Inflammatory macrophage (primary cell): ENCODE measurements at places on chromosomes 16 and 17.

- peak; percentile 28 for DNase-seq
Measured at GRCh38 chr17:40707745-40708144, 4.2 kb upstream of the KRT24 start.

DNA sequence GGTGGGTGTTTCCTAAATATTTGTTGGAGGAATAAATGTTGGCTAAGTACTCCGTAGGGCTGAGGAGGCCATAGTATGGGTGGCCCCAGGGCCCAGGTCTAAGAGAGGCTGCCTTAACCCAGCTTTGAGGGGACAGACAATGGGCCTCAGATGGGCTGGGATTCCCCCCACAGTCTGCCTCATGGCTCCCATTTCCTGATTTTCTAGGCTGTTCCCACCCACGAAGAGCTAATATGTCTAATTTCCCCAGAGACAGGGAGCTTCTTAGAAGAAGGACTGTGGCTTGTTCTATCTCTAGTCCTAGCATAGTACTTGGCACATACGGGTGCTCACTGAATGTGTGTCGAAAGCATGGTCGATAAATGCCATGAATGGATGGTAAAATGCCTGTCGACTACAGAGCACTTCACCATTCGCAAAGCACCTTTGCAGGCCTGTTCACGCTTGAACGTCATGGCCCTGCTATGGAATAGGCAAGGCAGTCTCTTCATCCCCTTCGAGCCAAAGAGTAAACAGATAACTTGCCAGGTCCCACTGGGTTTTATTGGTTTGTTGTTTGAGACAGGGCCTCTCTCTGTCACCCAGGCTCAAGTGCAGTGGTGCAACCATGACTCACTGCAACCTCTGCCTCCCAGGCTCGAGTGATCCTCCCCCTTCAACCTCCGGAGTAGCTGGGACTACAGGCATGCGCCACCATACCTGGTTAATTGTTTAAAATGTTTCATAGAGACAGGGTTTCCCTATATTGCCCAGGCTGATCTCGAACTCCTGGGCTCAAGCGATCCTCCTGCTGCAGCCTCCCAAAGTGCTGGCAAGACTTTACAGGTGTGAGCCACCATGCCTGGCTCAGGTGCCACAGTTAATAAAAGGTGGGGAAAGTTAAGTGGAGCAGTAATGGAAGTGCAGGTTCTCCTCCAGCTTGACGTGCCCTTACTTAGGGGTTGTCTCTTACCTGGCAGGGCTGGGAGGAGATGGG lies 9.7 kb downstream of the CHAD start:
- peak; percentile 47 for DNase-seq

- peak; percentile 32 for DNase-seq
Measured at GRCh38 chr17:78040440-78041385, 82.2 kb downstream of the TNRC6C start.

- DNase-seq, result no peak
Measured at GRCh38 chr16:2142942-2143877, 5.2 kb upstream of the RAB26 start.

GRCh38 chr16:86319585-86320236 lies 190.6 kb upstream of the FOXF1 start:
- no peak for DNase-seq

DNA sequence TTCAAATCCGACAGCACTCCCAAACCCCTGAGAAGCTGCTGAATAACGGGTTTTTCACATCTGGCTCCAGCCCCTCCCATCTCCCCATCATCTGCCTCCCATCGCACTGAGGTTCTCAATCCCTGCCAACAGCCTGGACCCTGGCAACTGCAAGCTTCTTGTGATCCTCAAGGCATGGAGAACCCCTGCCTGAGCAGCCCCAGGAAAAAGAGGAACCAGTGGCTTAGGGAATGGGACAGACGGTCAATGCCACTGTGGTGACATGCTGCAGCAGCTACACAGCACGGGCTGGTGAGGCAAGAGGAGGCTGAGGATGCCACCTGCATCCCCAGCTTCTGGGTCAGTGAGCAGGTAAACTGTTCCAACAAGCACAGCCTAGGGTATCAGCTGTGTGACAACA lies 3.3 kb upstream of the MBTPS1 start:
- no peak for DNase-seq

- DNase-seq, result no peak
Measured at GRCh38 chr17:67571478-67571877, 146.3 kb upstream of the NOL11 start.

DNA sequence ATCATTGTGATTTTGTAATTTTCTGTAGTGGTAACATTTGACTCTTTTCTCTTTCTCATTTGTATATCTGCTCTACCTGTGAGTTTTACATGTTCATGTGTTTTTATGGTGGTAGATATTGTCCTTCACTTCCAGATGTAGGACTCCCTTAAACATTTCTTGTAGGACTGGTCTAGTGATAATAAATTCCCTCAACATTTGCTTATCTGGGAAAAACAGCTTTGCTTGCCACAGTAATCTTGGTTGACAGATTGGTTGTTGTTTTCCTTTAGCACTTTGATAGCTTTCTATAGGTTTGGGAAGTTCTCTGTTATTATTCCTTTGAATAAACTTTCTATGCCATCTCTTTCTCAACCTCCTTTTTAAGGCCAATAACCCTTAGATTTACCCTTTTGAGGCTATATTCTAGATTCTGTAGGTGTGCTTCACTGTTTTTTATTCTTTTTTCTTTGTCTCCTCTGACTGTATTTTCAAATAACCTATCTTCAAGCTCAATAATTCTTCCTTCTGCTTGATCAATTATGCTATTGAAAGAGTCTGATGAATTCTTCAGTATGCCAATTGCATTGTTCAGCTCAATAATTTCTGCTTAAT lies 32.1 kb upstream of the GINS3 start:
- DNase-seq, result no peak

GRCh38 chr17:57939797-57940196 lies 15.4 kb downstream of the CUEDC1 start:
- DNase-seq, result peak; percentile 80

DNA sequence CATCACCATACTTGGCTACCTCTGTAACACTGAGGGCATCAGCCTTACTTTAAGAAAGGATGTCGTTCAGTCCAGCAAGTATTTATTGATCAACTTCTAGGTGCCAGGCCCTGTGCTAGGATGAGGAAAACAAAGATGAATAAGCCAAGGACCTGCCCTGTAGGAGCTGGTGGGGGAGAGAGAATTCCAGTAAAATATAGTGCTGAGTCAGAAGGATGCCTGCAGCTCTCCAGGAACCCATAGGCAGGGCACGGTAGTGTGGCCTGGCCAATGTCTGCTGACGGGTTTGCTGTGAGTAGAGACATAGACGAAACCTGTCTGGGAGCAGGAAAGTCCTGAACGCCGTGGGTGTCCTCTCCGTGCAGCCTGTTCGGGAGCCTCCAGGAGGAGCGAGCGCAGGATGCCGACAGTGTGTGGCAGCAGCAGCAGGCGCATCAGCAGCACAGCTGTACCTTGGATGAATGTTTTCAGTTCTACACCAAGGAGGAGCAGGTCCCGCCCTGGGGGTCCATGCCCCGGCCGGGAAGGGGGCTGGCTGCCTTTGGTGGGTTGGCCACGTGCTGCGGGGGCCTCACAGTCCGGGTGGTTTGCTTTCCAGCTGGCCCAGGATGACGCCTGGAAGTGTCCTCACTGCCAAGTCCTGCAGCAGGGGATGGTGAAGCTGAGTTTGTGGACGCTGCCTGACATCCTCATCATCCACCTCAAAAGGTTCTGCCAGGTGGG lies 55.6 kb downstream of the USP43 start:
- DNase-seq, result no peak

- no peak for DNase-seq
Measured at GRCh38 chr16:86117756-86118155, 218.8 kb downstream of the IRF8 start.

DNA sequence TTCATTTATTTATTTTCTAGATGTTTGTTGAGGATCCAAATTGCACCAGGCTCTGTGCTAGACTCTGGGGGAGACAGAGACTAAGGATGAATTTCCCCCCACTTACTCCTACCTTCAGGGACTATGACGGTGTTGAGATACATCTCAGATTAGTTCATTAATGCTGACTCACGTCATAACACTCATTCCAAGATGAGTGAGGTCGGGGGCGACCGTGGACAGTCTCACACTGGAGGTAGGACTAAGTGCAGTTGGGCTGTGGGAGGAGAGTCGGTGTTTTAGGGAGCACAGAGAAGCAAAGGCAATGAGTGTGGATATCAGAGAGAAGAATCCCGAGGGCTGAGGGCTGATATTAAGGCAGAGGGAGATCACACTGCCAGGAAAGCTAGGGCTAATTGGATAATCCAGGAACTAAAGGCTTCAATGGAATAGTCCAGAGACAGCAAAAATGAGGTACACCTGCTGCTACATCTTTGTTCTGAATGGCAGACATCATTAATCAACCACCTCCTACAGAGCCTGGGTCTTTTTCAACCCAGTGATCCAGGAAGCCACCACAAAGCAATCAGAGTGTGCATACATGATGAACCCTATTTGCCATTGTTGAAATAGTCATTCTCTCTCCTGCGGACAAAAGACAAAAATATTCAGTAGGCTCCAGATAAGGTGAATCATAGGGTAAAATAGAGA lies 38.6 kb upstream of the CACNG4 start:
- DNase-seq, result no peak

DNA sequence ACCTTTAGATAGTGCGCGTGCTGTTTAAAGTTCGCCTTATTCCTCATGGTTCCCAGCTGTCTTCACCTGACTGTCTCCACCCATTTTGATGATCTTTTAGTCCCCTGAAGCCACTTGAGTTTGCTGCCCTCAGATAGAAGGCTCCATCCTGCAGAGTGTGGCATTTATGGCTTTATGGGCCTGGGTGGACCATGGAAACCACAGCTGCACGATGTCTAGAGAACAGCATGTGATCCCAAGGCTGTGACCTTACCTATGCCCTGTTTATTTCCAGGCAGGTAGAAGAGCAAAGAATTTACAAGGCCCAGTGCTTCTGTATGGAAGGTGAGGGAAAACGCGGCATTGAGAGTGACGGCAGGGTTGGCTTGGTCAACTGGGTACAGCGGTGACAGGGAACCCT lies 356.9 kb downstream of the SLC39A11 start:
- no peak for DNase-seq

- DNase-seq, result peak; percentile 19
Measured at GRCh38 chr17:27553019-27553511, 77.9 kb upstream of the LGALS9 start.

DNA sequence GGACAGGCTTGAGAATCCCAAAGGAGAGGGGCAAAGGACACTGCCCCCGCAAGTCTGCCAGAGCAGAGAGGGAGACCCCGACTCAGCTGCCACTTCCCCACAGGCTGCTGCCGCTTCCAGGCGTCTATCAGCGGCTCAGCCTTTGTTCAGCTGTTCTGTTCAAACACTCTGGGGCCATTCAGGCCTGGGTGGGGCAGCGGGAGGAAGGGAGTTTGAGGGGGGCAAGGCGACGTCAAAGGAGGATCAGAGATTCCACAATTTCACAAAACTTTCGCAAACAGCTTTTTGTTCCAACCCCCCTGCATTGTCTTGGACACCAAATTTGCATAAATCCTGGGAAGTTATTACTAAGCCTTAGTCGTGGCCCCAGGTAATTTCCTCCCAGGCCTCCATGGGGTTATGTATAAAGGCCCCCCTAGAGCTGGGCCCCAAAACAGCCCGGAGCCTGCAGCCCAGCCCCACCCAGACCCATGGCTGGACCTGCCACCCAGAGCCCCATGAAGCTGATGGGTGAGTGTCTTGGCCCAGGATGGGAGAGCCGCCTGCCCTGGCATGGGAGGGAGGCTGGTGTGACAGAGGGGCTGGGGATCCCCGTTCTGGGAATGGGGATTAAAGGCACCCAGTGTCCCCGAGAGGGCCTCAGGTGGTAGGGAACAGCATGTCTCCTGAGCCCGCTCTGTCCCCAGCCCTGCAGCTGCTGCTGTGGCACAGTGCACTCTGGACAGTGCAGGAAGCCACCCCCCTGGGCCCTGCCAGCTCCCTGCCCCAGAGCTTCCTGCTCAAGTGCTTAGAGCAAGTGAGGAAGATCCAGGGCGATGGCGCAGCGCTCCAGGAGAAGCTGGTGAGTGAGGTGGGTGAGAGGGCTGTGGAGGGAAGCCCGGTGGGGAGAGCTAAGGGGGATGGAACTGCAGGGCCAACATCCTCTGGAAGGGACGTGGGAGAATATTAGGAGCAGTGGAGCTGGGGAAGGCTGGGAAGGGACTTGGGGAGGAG lies at the start of gene CSF3:
Gene CSF3 (plus strand): TSS at position 436 of the 993 bp plus-strand sequence. CDS start 35 bp downstream, at position 471.
- no peak for DNase-seq

GRCh38 chr17:68910251-68910705 lies 44.9 kb downstream of the ABCA8 start:
- no peak for DNase-seq

DNA sequence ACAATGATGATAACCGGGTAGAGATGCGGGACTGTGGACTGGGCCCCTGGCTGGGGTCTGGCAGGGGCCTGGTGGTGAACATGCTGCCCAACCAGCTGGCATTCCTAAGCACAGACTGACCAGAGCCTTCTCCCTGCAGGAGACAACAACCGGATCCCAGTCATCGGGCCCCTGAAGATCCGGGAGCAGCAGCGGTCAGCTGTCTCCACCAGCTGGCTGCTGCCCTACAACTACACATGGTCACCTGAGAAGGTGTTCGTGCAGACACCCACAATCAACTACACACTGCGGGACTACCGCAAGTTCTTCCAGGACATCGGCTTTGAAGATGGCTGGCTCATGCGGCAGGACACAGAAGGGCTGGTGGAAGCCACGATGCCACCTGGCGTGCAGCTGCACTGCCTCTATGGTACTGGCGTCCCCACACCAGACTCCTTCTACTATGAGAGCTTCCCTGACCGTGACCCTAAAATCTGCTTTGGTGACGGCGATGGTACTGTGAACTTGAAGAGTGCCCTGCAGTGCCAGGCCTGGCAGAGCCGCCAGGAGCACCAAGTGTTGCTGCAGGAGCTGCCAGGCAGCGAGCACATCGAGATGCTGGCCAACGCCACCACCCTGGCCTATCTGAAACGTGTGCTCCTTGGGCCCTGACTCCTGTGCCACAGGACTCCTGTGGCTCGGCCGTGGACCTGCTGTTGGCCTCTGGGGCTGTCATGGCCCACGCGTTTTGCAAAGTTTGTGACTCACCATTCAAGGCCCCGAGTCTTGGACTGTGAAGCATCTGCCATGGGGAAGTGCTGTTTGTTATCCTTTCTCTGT lies 5.1 kb upstream of the SLC7A6 start:
- DNase-seq, result peak; percentile 56

DNA sequence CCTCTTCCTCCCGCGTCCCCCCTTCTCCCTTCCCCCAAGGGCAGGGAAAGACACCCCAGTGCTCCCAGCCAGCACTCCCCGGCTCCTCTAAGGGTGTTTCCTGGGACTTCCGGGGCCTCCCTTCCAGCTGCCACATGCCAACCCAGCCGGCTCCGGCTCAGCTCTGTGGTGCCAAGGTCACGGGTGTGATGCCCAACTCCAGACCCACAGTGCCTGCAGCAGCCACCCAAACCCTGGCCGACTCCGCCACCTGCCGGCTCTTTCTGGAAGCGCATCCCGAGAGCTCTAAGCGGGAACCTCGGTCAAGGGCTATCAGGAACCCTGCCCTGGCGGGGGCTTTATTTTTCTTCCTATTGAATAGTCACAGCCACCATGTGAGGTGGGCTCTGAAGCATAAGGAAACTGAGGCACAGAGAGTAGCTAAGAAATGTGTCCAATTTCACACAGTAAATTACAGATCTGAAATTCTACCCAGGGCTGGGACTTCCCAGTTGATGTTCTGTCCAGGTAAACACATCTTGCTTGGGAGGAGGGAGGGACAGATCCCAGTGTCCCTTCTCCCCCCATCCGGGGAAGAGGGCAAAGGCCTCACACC lies 3.3 kb upstream of the PPP1R1B start:
- DNase-seq, result peak; percentile 88

- no peak for DNase-seq
Measured at GRCh38 chr16:23389201-23389600, 63.8 kb downstream of the COG7 start.

GRCh38 chr16:28193530-28194423 lies 18.0 kb downstream of the XPO6 start:
- DNase-seq, result peak; percentile 66
